Stimulated activated CD4-positive, alpha-beta T cell treated with anti-CD3 and anti-CD28 coated beads, Interleukin-4, amount 100 ng/mL, for 48 hours (primary cell): ENCODE measurements at places on chromosomes 6 and 20.
A peak's percentile ranks its signal among the peaks of the same experiment; 100 is the strongest.

DNA sequence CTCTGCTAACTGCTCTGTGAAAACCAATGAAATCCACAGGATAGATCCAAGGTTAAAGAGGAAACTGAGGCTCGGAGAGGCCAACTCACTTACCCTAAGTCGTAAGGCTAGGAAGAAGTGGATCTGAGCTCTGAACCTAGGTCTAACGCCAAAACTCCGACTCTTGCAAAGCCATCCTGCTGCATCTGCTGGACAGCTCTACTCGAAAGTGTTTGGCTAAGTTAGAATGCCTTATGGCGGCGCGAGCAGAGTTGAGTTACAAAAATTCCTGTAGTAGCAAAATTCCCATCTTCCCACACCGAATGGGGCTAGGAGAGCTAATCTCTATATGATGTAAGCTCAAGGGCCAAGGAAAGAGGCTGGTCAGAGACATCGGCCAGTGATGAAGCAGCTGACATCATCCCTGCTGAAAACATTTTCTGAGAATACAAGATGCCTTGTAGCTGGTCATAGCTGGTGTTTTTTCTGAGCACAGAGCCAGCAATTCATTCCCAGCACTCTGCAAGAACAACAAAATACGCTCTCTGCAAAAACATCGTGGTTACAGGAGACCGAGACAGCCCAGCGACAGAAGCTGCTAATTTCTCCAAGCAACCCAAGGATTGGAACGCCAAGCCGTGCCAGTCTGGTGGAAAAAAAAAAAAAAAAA lies 1.8 kb downstream of the SPATA2 start:
- DNase-seq = no peak

DNA sequence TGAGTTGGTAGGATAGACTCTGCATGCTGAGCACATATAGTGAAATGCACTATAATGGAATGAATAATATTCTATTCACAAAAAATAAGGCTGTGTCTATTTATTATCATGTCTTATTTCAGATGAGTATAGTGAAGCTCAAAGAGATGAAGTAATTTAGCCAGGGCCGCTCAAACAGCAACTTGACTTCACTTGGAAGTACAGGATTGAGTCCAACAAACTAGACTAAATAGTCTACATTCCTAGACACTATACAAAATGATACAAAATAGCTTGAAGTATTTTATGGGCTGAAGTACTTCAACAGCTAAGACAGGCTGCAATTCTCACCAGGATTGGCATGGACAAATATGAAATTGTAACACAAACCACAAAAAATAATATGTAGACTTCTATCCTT lies 144.5 kb upstream of the DST start:
- no peak for DNase-seq

DNA sequence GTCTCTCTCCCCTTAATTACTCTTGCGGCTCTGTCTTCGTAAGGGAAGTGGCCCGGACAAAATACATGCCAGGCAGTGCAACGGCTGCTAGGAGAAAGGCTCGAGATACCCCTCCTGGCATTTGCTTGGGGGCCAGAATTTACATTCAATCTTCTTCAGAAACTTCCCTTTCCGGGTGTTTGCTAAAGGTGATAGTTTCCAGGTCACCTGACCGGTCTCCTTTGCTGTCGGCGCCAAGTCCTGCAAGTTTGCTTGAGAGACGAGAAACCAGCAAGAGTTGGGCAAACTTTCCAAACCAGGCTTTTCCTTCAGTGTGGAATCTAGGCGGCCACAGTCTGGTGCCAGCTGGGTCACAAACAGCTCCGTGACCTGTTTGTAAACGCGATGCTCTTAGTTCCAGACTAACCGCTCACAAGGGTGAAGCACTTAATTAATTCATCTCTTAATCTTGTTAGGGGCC lies 563 bp upstream of the SRSF3 start:
- peak; percentile 24 for DNase-seq

GRCh38 chr6:96545882-96546281 lies 17.0 kb upstream of the FHL5 start:
- no peak for DNase-seq

DNA sequence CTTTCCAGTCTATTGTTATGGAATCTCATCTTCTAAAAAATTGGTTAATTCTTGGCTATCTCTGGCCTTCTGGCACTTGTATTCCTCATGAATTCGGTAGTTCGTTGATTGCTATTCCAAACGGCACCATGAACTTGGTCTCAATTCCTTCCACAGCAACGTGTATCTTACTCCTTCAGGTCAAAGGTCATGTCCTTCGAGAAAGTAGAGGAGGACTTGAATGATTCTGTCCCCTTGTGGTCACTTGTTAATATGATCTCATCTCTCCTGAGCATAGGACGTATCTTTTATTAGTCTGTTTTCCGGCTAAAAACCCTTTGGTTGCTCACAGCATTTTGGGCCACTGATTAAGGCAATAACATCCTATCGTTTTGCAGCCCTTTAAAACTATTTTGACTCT lies 9.4 kb downstream of the TLDC2 start:
- no peak for DNase-seq

GRCh38 chr6:162681447-162681846 lies 46.1 kb downstream of the PRKN start:
- no peak for DNase-seq

GRCh38 chr6:147322299-147323162 lies 118.3 kb downstream of the STXBP5 start:
- DNase-seq = no peak

GRCh38 chr6:170130201-170130621 lies 160.7 kb downstream of the DLL1 start:
- no peak for DNase-seq
